ENCODE measurements at places on chromosomes 12 and 14.

GRCh38 chr12:6774499-6775062 lies 2.3 kb downstream of the LAG3 start:
- DNase-seq = no peak

GRCh38 chr12:109832541-109833306 lies 474 bp downstream of the TRPV4 start:
- no peak for DNase-seq

GRCh38 chr12:115377779-115378178 lies 693.8 kb upstream of the TBX3 start:
- DNase-seq = no peak

- no peak for DNase-seq
Measured at GRCh38 chr12:48182631-48183030, 813 bp upstream of the CCDC184 start.

DNA sequence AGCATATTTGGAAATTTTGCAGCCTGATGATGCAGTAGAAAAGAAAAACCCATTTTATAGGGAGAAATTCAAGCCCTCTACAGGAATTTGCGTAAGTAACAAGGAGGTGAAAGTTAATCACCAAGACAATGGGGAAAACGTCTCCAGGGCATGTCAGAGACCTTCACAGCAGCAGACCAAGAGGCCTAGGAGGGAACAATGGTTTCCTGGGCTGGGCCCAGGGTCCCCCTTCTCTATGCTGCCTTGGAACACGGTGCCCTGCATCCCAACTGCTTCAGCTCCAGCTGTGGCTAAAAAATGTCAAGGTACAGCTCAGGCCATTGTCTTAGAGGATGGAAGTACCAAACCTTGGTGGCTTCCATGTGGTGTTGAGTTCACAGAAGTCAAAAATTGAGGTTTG lies 6.5 kb upstream of the KRT6C start:
- no peak for DNase-seq

DNA sequence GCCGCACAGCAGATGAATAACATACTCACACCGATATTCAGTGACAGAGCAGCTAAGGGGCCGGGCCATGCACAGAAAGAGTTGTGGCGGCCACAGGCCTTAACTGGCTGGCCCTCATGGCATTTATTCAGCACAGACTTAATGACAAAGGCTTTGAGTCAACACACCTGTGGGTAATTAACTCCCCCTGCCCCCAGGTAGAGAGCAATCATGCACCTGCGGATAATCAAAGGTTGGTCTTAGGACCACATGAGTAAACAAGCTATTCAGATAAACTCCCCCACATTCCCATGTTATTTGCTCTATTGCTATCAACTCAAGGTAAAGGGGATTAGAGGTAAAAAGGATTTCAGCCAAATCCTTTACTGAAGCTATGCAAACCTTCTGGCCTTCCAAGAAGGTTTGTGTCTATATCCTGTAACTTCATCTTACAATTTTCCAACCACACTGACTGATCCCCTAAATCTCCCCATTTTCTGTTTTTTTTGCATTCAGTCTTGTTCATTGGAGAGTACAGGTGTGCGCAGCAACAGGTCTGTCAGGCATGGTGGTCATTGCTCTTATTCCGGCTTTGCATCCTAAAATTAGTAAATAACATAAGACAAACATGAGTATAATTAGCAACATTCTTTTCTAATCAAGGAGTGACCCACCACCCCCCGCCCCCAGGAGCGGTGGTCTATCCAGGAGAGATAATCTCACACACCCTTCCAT lies 16.9 kb upstream of the BLTP3B start:
- no peak for DNase-seq

DNA sequence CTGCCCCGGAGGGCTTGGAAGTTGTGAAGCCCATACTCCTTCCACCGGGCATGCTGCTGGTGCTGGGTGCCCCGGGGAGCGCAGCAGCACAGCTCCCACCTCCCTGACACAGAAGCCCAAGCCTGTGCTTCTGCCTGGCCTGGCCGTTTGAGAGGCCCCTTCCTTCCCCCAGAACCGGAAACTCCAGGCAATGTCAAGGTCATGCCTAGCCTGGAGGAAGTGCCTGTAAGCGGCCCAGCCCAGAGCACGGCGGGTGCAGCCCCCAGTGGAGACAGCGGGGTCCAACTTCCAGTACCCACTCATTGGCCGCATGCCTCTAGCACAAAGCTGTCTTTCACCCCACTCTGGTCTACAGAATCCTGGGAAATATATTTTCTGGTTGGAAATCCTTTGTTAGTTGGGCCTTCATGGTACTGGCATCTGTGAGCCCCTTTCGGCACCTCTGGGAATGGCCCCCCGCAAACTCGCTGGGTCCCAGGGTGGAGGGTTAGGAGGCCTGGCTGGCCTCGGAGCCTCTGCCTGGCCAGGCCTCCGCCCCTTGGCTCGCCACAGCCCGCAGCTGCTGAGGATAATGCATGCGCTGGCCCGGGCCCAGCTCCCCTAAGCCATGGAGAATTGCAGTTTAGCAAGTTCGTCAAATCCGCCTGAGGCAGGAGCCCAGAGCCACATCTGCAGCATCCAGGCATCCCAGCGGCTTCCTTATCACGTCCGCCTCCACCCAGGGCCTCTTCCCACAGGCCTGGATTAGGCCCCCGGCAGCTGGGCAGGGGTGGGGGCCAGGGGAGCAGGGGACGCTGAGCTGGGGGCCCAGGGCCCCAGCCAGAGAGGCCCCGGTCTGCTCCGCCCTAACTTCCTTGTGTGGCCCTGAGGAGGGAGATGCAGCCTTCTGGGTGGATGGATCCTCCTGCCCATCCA lies 48.9 kb upstream of the DLK1 start:
- no peak for DNase-seq

DNA sequence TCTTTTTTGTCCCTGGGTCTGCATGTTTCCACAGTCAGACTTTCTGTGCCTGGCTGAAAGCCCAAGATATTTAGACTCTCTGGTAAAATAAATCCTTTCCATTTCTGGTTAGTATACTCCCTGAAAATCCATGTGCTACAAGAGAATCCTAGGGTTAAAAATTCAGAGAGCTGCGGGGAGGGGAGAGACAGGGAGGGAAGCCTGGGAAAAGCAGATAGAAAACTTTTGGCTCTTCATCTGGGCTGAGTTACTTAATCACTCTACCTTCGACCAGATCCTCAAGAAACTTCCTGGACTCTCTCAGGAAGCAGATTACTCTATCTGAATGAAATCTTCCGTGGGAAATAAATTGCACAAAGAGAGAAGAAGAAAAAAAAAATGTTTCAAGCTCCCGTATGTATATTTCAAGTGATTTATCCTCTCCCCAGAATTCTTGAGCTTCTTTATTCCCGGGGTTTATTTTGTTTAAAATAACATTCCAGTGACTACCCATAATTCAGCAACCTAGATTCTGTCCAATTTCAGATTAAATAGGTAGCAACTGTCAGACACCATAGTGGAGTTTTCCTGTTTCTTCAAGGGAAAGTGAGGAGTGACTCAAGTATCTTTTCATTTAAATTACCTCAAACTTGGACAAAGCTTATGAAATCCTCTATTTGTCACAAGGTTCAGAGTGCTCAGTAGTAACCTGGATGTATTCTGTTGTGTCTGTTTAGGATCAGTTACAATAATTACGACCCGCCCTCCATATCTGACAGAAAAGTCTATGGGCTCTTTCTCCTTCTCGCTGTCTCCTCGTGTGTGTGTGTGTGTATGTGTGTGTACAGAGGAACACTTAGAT lies 163.7 kb downstream of the MYRFL start:
- no peak for DNase-seq

- no peak for DNase-seq
Measured at GRCh38 chr14:22476005-22476751, 112.8 kb downstream of the DAD1 start.

GRCh38 chr12:94318181-94318580 lies 141.5 kb downstream of the CEP83 start:
- DNase-seq = no peak

DNA sequence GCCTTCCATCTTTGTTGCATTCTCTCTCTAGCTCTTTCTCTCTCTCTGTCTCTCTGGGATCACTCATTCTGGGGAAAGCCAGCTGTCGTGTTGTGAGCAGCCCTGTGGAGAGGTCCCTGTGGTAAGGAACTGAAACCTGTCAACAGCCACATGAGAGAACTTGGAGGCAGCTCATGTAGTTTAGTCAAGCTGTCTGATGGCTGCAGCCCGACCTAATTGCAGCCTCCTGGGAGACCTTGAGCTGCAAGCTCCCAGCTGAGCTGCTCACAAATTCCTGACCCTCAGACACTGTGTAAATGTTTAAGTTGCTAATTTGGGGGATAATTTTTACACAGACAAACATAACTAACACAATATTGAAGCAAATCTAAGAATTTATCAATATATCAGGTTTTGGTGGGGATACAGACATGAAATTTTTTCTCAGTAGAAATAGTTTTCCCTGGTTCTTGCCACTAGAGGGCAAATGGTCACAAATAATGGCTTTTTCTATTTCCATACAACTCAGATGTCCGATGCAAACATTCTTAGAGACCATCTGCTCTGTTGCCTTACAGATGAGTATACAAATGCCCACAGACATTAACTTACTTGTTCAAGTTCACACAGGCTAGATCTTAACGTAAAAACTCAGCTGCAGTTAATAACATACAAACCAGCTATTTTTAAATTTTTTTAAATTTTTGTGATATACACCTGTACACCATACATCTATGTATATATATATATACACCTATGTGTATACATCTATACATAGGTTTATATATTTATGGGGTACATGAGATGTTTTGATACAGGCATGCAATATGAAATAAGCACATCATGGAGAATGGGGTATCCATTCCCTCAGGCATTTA lies 15.5 kb upstream of the KRR1 start:
- DNase-seq = no peak

DNA sequence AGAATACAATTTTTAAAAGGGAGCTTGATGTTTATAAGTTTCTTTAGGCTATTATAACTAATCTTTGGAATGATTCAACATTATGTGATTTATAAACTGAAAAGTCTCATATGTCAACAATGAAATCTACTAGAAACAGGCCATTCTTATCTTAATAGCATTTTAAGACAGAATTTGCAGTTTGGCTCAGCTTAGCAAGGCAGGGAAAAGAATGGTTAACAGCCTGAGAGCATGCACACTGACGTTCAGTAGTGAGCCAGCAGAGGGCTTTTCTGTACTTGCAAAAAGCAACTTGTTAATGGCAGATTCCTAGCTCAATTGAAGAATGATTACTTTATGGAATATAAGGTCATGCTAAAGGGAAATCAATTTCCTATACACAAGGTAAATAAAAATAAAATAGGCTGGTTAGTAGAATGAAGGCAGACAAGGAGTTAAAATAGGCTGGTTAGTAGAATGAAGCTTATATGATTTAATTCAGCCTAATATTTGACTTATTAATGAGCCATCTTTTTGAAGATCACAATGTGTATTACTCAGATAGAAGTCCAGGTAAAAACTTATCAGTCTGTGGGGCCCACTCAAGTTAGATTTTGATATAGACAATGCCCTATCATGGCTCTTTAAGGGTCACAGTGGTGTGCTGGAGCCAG lies 95.9 kb downstream of the OTOGL start:
- DNase-seq = no peak

- DNase-seq = no peak
Measured at GRCh38 chr14:90281261-90281660, 24.9 kb downstream of the PSMC1 start.

DNA sequence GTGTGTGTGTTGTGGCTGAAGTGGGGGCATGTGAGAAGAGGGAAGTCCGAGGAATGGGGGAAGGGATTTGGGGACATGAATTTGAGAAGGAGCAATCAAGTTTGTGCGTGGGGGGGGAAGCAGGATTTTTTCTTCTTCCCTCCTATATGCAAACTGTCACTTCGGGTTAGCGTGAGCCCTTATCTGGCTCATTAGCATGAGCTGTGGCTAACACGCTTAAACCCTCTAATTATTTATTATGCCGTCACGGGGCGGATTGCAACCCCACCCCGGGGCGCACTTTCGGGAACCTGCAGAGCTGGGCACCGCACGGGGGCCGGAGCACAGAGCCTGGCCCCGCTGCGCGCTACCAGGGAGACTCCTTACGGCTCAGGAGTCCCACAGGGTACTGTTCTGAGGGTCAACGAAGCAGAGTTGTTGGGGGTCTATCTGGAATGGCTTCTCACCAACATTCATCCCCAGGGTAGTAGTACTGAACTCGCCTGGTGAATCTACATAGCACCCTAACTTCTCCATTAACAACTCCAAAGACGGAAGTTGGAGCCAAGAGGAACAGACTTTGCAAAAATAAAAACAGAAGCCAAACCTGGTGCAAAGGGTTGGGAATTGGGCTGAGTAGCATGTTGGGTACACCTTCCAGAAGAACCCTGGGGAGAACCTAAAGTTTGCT lies 6.4 kb upstream of the ASCL1 start:
- DNase-seq = no peak

GRCh38 chr12:70367258-70368141 lies 1.4 kb downstream of the KCNMB4 start:
- DNase-seq = no peak

DNA sequence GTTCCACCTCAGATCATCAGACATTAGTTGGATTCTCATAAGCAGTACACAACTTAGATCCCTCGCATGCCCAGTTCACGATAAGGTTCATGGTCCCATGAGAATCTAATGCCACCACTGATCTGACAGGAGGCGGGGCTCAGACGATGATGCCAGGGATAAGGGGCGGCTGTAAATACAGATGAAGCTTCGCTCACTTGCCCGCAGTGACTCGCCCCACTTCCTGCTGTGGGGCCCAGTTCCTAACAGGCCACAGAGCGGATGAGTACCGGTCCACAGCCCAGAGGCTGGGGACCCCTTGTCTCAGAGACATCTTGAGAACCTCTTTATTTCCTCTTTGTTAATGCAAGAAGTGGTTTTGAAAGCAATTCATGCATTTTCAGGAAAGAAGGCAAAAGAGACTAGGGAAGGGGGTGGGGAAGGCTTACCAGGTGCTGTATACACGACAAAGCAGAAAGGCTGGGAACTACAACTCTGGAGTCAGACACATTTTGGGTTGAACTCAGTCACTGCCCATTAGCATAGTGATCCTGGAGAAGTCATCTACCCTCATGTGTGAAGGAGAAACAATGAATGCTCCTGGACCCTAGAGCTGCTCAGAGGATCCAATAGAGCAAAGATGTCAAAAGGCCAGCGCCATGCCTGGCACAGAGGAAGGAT lies 68.7 kb downstream of the EID3 start:
- no peak for DNase-seq

DNA sequence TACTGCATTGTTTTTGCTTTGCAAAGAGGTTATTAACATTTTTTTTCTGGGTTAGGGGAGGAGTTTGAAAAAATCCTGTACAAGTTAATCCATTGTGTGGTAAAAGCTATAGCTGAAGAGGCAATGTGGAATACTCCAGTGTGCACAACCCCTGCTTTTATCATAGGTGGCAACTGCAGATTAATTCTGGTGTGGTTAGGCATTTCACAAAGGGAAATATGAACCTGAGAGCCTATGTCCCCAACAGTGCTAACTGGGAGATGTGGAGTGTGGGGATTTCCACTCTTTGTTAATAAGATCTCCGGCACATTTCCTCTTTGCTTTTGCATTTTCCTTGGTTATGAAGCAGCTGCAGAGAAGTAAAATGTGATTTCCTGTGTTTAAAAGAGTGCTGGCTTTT lies 33.6 kb downstream of the PRORP start:
- DNase-seq = no peak

GRCh38 chr14:68079941-68080697 lies 260.5 kb downstream of the RAD51B start:
- no peak for DNase-seq
